ENCODE measurements at places on chromosomes 6 and 20. TPM values are rescaled to one million over a fixed set of nuclear protein-coding genes. Genes with fewer than 3 reads are reported as not detected.

DNA sequence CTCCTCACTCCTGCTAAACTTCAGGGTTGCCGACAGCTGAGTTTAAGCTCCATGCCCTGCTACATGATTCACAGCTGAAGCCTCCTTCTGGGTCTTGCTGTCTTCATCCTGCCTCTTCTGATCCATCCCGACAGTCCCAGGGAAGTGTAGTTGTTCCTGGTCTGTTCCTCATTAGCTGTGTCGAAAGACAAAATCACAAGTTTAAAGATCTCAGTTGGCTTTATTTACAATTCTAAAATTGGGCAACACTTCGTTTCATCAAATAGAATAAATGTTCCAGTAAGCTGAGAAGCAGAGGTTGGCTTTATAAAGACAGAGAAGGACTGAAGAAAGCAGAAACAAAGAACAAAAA, 4.1 kb upstream of the SLC2A10 start:
- no peak for DNase-seq
- H3K4me1 ChIP-seq = peaks cover 43% of the 10 kb centered on the region
- H3K27me3 ChIP-seq = peaks cover 5% of the 10 kb centered on the region
- H3K27ac ChIP-seq = 0 out of 2 replicates have a peak overlapping the region, but pooled peaks have one; percentile 7
- H3K36me3 ChIP-seq = peaks cover 12% of the 10 kb centered on the region

BFSP1 gene
- total RNA-seq = 3.0 TPM

- H3K4me3 ChIP-seq = no peak overlapping the region
- H3K4me1 ChIP-seq = peaks cover 13% of the 10 kb centered on the region
- no peak overlapping the region for H3K27ac ChIP-seq
- H3K27me3 ChIP-seq = peaks cover 14% of the 10 kb centered on the region
- 0 out of 2 replicates have a peak, but pooled peaks cover 2% of the 10 kb centered on the region for H3K36me3 ChIP-seq
Observed at GRCh38 chr20:21534453-21534852, 20.6 kb upstream of the NKX2-2 start.

GRCh38 chr20:24422091-24422760, 47.2 kb upstream of the SYNDIG1 start:
- peaks cover 5% of the 10 kb centered on the region for H3K36me3 ChIP-seq
- no peak overlapping the region for H3K4me3 ChIP-seq
- no peak for DNase-seq
- H3K27ac ChIP-seq = no peak overlapping the region
- H3K27me3 ChIP-seq = no peaks in the 10 kb centered on the region
- H3K4me1 ChIP-seq = peaks cover 39% of the 10 kb centered on the region

DNA sequence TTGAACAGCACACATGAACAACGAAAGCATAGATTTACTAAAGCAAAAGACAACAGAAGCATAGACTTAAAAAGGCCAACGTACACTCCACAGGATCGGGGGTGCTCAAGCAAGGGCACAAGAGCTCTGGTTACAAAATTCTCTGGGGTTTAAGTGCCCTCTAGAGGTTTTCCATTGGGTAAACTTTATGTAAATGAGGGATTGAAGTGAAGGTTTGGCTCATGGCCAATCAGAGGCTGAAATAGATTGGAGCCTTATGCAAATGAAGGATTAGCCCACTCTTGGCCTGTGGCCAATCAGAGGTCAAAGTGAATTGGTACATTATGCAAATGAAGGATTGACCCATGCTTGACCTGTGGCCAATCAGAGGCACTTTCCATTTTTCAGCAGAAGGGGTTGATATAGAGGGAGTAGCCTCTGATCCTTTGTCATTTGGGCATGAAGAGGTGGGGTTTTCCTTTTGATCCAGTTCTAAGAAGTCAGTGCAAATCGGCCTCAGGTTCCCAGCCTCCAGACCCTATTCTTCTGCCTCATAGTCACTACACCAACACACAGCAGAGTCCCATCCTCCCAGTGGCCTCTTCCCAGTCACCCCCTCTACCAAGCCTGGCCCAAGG, 244.9 kb downstream of the THBS2 start:
- H3K27me3 ChIP-seq = peaks cover 18% of the 10 kb centered on the region
- H3K4me1 ChIP-seq = peaks cover 46% of the 10 kb centered on the region
- H3K36me3 ChIP-seq = peaks cover 41% of the 10 kb centered on the region

ROS1 gene
- 0.05 TPM for total RNA-seq

ECI2 gene
- total RNA-seq = 61.9 TPM

DNA sequence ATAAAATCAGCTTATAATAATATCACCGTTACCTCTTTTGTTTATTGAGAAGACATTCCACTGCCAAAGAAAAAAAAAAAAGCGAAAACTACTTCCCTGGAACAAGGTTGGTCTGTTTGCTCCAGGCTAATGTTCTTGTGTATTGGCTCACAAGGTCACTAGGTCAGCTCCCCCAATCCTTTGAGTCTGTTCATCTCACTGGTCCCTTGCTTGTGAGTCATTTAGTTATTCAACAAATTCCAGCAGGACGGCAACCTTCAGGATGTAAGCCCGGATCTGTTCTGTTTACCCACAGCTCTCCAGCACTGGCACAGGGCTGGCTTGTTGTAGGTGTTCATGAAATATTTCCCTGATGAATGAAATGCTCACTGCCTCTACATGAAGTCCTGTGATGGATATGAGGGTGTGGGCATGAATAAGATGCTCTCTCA, 3.3 kb downstream of the ARHGAP40 start:
- peaks cover 25% of the 10 kb centered on the region for H3K27me3 ChIP-seq
- no peak overlapping the region for H3K4me3 ChIP-seq
- DNase-seq = no peak

DNA sequence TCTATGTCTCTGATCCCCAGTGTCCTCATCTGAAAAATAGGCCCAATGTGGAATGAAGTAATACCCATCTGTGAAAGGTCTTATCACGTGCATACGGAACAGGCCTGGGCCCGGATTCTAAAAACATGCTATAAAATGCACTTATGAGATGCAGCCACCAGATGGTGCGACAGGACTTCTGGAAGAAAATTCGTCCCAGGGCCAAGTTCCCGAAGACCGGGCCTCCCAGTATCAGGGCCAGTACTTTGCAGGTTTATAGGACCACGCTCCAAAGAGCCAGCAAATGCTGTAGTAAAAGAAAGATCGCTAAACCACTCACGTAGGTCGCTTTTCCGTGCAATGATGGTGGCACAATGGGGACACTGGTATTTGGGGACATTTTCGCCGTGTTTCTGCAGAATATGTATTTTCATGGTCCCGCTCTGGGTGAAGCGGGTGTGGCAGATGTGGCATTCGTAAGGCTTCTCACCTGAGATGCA, 10.6 kb downstream of the CTCFL start:
- H3K4me1 ChIP-seq = peaks cover 26% of the 10 kb centered on the region
- H3K36me3 ChIP-seq = no peaks in the 10 kb centered on the region
- H3K27me3 ChIP-seq = no peaks in the 10 kb centered on the region
- DNase-seq = peak; percentile 71

PERP gene
- total RNA-seq = 26.9 TPM

DNA sequence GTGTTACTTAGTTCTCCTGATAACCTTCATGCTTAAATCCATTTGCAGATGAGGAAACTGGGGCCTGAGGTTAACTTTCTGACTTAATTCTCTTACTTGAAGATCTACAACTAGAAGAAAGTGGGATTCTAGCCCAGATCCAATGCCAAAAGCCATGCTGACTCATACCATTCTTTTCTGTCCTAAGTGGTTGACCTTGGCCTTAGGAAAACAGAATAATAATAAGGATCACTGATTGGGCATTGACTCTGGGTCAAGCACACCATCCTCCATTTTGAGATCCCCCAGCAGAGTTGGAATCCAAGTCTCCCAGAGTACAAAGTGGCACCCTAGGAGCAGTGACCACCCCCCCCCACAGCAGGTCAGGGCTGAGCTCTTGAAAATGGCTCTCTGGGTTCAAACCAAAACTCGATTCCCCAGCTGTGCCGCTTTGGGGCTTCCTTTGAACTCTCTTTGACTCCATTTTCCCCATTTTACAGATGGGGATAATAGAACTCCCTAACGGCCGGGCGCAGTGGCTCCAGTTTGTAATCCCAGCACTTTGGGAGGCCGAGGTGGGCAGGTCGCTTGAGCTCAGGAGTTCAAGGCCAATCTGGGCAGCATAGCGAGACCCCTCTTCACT, 12.8 kb upstream of the ZNF217 start:
- DNase-seq = no peak
- H3K27me3 ChIP-seq = no peaks in the 10 kb centered on the region
- no peak overlapping the region for H3K27ac ChIP-seq
- no peak overlapping the region for H3K4me3 ChIP-seq
- no peaks in the 10 kb centered on the region for H3K36me3 ChIP-seq

GRCh38 chr20:62805155-62805710, 598 bp downstream of the OGFR start:
- peaks cover 7% of the 10 kb centered on the region for H3K27me3 ChIP-seq
- no peak for DNase-seq
- H3K36me3 ChIP-seq = peaks cover 8% of the 10 kb centered on the region
- peak overlapping the region; percentile 71 for H3K4me3 ChIP-seq

TOX2 gene
- total RNA-seq = 1.9 TPM

GRCh38 chr6:111563581-111563980, 42.1 kb downstream of the TRAF3IP2 start:
- H3K4me3 ChIP-seq = no peak overlapping the region
- no peaks in the 10 kb centered on the region for H3K27me3 ChIP-seq
- H3K27ac ChIP-seq = no peak overlapping the region
- peaks cover 39% of the 10 kb centered on the region for H3K36me3 ChIP-seq
- H3K4me1 ChIP-seq = peaks cover 9% of the 10 kb centered on the region

Data from WTC11 (cell line).